ENCODE measurements at places on chromosomes 5 and 9.

GRCh38 chr9:91711755-91712601, 238.1 kb downstream of the ROR2 start:
- DNase-seq: no peak

DNA sequence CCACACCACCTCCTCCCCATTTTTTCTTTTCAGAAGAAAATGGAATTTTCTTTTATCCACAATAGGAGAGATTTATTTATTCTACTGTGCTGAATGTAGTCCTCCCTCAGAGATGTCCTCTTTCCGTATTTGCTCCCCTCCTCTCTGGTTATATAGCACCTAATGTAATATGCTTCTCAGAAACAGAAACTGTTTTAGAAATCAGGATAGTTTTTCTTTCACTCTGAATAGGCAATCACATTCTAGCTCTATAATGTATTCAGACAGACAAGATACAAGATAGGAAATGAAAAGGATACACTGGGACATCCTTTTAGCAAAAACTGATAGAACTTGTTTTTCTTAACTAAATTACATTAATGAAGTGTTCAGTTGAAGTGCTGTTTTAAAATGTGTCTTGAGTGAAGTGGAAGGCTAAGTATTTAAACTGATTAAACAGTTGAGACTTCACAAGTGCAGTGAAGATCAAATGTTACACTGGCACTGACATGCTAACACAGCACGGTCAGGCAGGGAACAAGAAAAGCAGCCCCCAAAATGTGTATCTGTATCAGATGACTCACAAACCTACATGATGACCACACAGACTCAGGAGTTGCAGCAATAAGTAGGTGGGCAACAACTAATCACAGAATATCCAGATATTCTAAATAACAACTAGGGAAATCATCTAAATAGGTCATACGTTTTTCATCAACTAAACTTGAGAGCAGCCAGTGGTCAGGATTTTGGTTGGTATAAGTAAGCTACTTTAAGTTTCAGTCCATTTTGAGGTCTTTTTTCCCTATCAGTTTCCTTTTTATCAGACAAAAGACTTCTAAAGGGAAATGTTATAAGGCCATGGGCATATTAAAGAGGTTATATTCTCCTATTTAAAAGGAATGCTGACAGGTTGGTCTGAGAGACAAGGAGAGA, 260.4 kb downstream of the MLLT3 start:
- no peak for DNase-seq

- no peak for DNase-seq
These were observed at the start of gene HMMR for GRCh38 chr5:163460562-163461171. Gene HMMR (plus strand): TSS chr5:163460632. CDS start chr5:163460693, 61 bp downstream.

GRCh38 chr9:135517407-135517822, 3.8 kb upstream of the LCN1 start:
- DNase-seq: no peak

DNA sequence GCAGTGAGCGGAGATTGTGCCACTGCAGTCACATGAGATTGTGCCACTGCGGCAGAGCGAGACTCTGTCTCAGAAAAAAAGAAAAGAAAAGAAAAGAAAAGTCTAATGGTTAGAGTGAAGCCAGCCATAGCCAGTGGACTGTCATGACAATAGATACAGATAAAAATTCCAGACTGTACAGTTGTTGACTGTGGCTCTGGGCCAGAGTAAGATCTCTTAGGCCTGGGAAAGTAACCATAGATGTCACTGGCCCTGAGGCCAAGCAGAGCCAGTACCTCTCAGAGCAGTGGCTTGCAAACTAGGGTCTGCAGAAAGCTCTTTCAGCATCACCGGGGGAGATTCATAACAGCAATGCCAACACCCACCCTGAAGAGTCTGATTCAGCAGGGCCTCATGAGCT, 44.1 kb upstream of the SUB1 start:
- DNase-seq: no peak

GRCh38 chr9:21029661-21030060, 1.8 kb downstream of the HACD4 start:
- DNase-seq: no peak

GRCh38 chr9:112258106-112258505, 75.3 kb downstream of the PTBP3 start:
- DNase-seq: no peak

- no peak for DNase-seq
These were observed 145.7 kb downstream of the IRX1 start for GRCh38 chr5:3741374-3741770.

- DNase-seq: no peak
These were observed 34.5 kb upstream of the SMAD5 start for GRCh38 chr5:136098176-136098575.

DNA sequence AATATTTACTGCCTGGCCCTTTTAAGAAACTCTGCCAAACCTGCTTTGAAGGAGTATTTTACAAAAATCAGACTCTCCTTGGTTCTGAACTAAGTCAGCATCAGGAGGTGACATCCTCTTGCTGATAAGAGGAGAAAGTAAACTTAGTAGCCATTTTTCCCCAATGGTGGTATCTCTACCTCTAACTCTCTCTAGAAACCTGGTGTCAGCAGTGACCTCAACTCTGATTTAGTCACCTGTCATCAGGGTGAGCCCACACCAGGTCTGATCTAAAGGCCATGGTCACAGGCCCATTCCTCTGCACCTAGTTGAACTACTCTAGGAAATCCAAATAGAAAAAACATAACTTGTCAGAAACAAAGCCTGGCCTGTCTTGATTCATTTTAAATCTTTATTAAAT, 4.2 kb downstream of the CARNMT1 start:
- DNase-seq: no peak

DNA sequence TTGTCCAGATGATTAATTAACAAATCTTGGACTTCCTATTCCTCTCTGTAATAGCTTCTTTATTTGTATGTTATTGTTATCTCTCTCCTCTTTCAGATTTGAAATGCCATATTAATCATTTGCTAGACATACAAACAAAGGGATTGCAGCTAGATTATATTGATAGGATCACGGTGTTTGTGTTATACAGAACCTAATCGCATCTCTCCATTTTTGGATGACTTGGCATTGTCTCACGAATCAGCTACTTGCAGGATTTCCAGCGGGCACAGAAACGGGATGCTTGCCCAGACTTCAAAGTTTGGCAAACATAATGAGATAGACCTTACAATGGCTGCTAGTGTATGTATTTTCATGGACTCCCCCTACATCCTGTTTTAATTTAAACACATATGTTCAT, 368.1 kb downstream of the TLE4 start:
- no peak for DNase-seq

GRCh38 chr9:84773022-84773421, 103.5 kb downstream of the NTRK2 start:
- no peak for DNase-seq

GRCh38 chr9:109118808-109119438, 824 bp downstream of the TMEM245 start:
- DNase-seq: no peak

- no peak for DNase-seq
These were observed 14.4 kb downstream of the CCNI2 start for GRCh38 chr5:132761321-132762240.

GRCh38 chr5:69509212-69509611, 16.6 kb downstream of the OCLN start:
- DNase-seq: no peak

DNA sequence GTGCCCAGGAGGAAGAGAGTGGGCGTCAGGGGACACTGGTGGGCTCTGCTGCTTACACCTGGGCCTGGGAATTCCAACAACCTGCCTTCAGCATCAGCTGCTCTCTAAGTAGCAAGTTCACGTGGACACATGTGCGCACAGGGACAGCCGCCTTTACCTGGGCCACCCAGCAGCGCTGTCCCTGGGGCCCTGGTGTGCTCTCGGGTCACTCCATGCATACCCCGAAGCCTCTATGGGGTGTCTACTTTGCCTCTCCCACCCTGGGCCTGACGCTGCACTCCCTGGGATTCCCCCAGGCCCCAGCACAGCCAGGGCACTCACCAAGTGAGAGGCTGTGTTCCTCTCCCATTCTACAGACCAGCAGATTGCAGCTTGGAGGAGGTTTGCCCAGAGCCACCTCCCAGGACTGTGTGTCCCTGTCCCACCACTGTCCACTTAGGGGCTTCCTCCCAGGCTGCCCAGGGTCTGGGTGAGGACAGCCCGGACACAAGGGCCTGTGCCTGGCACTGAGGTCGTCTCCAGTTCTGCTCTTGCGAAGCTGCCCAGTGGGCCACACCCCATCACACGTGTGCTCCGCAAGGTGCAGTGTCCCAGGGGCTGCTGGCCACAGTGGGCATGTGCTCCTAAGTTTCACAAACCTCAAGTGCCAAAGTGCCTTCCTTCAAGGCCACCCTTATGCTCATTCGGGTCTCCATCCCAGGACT, 5.9 kb downstream of the NINJ1 start:
- no peak for DNase-seq

DNA sequence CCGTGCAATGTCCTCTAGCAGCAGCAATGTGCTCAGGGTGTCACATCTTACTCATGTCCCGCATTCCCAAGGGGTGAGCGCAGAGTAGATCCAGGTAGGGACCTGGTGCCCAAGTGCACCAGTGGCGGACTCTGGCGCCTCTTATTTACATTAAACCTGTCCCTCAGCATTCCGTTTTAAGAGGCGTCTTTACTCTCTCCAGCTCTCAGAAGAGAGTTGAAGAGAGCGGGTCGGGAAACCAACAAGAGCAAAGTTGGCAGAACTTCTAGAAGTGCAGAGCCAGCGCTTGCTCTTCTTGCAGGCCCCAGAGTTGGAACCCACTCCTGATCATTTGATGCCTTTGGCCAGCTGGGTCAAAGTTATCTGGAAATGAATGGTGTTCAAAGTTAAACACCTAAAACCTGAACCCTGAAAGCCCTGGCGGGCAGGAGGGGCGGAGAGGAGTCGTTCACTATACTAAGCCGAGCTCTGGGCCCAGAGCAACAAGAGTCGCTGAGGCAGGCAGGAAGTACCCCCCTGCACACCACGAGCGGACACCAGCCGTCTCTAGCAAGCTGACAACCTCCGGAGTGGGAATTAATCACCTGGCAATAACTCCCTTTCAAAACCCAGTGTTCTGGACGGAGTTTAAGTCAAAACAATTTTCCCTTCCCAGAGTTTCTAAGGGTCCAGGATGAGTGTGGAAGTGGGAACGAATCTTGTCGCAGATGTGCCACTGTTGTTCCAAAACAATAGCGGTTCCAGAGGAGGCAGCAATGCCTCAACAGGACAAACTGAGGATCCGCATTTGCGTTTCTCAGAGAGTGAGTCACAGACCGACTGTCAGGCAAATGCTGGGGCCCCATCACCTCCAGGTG, 122.8 kb downstream of the TMEM161B start:
- DNase-seq: no peak

DNA sequence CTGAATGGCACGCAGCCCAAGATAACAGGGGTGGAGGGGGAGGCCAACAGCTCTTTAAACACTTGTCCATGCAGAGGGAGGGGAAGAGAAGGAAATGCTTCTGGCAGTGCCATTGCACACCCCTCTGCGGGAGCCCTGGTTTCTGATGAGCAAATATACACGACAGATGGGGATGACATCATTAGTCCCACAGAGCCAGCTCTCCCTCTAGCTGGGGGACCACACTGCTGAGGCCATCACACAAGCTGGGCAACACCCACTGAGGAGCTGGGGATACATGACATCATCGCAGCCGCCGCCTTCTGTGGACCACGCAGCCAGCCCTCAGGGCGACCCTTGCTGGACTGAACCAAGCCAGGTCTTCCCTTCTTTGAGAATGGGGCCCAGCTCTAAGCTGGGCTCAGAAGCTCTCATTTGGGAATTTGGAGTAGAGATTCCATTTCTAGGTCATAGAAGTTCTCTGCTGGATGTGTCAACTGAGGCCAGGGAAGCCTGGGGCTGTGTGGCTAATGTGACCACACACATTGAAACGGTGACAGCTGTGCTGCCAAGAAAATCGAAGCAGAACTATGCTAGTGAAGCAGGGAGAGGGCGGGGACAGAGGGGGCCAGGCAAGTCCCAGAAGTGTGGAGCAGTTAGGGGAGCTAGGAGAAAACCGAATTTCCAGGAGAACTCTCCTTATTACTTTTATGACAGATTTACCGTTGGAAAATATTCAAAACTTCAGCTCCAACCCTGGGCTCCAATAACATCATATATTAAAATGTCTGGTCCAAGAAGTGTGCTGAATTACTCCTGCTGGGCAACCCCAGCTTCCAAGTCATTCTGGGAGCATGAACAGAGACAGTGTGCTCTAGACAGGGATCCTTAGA, 79.5 kb downstream of the PRRT1B start:
- no peak for DNase-seq

DNA sequence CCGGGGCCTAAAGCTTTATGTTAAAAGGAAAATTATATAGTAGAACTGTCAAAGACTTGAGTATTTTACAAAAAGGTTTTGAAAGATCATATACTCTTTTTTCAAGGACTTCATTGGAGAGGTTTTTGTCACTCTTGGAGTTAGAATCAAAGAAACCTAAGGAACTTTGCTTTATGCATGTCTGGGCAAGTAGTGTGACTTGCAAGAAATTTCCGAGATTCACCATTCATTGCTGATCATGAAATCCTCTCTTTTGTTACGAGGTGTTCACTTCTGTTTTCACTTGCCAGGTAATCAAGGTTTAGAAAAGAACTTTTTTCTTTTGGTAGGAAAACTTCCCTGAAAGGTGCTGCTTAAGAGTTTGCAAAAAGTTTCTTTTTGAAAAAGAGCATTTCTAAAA, 64.8 kb downstream of the NUP214 start:
- DNase-seq: no peak

DNA sequence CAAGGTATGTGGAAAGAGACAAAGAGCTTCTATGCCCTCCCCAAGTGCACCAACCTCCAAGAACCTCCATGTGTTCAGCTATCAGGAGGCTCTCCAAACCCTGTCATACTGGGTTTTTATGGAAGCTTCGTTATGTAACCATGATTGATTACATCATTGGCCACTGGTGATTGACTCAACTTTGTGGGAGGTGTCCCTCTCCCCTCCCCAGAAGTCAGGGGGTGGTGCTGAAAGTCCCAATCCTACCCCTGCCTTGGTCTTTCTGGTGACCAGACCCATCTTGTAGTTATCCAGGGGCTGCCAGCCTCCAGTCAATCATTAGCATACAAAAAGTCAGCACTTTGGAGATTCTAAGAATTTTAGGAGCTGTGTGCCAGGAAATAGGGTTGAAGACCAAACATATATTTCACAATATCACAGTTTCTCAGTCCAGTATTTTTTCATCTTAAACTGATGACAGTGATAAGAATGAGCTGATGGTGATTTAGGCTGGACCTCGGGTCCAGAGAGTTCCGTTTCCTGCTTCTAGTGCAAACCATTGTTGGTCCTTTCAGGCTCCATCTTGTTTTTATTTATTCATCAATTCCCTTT, 27.3 kb upstream of the FANCC start:
- DNase-seq: no peak

GRCh38 chr9:103319979-103320378, 324.8 kb downstream of the CYLC2 start:
- no peak for DNase-seq

All from HTR-8/SVneo (cell line).